ENCODE measurements at places on chromosomes 6 and 20.

DNA sequence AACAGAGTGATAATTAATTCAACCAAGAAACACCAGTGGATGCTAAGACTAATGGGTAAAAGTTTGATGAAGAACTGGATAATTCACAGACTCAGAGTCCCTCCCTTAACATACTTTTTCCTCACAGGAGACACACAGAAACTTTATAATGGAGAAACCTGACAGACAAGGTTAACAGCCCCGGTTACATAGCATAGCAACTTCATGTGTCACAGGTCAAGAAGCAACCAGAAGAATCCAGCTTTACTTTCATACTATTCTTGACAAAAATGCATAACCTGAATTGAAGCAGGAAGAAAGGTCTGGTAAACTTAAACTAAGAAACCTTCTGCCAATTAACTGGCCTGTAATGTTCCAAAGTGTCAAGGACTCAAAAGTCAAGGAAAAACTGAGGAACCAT lies 375.9 kb downstream of the RNF144B start:
- DNase-seq: no peak

DNA sequence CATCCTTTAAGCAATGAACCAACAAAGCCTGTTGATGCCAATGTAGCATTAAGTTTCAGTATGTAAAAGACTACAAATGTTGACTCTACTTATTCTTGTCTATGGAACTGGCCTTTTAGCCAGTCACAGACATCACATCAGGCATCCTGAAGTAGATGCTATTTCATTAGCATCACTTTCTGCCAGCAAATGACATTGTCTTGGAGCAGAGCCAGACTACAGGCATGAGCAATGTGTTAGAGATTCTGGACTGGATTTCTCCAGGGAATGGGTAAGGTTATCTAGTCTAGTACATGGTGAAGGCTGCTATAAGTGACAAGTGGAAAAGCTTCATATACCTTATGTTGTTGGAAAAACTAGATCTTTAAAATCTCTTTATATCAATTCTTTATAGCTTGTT lies 142.9 kb downstream of the ADGRB3 start:
- DNase-seq: no peak

DNA sequence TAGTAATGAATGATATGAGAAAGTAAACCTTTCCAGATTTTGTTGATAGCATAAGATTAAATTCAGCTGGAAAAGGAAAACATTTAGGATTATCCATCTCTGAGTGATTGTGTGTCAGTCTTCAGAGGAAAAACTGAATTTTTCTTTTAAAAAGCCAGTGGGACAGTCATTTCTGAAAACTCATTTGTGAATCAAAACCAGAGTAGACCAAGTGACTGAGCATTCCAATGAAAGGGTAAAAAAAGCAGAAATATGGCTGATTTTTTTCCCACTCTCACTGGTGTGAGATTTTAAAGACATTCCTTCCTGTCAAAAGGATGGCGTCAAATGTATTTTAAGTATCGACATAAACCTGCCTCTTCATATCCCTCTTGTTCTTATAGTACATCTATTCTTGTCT lies 214.0 kb downstream of the GMPR start:
- no peak for DNase-seq

- DNase-seq: no peak
These were observed 16.5 kb downstream of the TNFAIP3 start for GRCh38 chr6:137883400-137884148.

GRCh38 chr6:107488174-107488874 lies 1.6 kb upstream of the SOBP start:
- DNase-seq: no peak

DNA sequence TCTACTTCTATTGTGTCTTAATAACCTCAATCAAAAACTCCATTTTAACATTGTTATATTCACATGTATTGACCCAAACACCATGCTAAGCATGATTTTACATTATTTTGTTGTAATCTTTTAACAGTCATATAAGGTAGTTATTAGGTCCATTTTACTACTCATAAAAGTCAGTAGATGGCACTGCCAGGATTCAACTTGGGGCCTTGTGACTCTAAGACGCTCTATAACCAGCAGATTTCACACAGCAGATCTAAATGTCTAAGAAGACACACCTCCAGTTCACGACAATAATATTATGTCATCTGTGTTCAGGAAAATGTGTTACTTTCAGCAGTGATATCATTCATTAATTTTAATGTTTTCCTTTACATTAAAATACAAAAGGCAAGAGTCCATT lies 88.0 kb downstream of the FRK start:
- DNase-seq: no peak

GRCh38 chr6:37399795-37400490 lies 33.1 kb upstream of the CMTR1 start:
- DNase-seq: no peak

DNA sequence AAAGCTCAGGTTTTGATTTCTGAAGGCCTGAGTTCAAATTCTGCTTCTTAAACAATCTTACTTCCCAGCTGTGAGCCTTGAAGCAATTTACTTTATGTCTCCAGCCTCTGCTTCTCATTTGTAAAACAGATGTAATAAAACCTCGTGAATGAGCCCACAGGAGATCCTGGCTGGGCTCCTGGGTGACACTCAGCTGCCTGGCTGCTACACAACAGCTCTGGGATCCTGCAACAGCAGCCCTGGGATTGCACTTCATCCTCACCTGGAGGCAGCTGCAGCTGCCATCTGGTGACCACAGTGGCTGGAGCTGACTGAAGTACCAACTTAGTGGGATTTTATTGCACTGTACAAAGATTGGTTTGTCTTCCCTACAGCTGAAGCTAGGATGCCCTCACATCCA lies 98.6 kb downstream of the NDUFAF5 start:
- no peak for DNase-seq

GRCh38 chr20:64138276-64138815 lies 25.9 kb upstream of the MYT1 start:
- no peak for DNase-seq

DNA sequence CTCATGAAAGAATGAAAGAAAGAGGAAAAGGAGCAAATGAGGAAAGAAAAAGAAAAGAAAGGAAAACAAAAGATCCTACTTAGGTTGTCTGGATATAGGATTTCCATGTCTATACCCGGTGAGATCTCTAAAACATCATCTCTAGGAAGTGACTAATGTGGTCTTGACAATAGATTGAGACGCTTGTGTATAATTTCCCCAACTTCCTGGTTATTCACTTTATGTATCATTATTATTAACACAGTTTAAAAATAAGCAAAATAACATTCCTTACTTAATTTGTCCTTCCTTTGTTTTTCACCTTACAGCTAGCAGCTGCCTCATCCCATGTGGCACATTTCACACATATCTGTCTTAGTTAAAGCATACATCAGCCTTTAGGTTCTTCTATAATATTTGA lies 27.0 kb downstream of the LAMA4 start:
- no peak for DNase-seq

DNA sequence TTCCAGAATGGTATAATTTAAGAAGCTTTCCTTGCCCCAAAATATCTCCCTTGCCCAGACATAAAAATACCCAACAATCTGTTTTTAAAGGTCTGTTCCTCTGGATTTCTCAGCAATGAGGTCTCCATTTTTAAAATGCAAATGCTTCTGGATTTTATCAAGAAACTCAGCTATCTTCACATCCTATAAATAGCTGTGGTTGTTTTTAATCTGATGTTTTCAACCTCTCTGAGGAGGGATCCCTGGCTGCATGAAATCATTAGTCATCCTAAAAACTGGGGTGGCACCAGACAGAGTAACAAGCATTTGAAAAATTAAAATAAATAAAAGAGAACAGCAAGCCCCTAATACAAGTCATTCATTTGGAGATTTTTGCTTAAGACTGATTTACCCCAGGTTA lies 168.5 kb upstream of the ID4 start:
- no peak for DNase-seq

- no peak for DNase-seq
These were observed at the start of gene CHRNA4 for GRCh38 chr20:63360850-63361518. CHRNA4 (minus strand) TSS chr20:63361349; CDS start chr20:63361165, 184 bp downstream.

DNA sequence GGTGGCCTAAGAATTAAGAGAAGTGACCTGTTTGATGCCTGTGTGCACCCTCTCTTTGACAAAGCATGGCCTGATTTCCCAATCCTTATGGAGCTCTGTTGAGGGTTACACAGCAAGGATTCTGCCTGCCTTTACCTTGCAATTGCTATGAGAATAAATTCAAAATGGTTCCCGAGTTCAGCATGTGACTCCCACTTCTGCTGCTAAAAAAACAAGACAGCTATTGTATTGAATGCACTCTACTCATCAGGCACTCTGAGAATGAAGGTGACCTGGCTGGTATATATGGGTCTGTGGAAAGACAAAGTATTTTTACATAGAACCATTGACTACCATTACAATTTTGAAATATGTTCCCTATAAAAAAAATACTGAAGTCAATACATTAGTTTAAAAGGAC lies 190.3 kb downstream of the ATXN1 start:
- no peak for DNase-seq

GRCh38 chr20:37562695-37563480 lies 35.2 kb upstream of the BLCAP start:
- DNase-seq: no peak

- no peak for DNase-seq
These were observed 592 bp downstream of the CUTA start for GRCh38 chr6:33417128-33417902.

- DNase-seq: no peak
These were observed 135.6 kb upstream of the HDGFL1 start for GRCh38 chr6:22433745-22434144.

- DNase-seq: no peak
These were observed 33.9 kb downstream of the JAG1 start for GRCh38 chr20:10639737-10640556.

- DNase-seq: no peak
These were observed 16.6 kb downstream of the VSTM2L start for GRCh38 chr20:37919389-37920040.

DNA sequence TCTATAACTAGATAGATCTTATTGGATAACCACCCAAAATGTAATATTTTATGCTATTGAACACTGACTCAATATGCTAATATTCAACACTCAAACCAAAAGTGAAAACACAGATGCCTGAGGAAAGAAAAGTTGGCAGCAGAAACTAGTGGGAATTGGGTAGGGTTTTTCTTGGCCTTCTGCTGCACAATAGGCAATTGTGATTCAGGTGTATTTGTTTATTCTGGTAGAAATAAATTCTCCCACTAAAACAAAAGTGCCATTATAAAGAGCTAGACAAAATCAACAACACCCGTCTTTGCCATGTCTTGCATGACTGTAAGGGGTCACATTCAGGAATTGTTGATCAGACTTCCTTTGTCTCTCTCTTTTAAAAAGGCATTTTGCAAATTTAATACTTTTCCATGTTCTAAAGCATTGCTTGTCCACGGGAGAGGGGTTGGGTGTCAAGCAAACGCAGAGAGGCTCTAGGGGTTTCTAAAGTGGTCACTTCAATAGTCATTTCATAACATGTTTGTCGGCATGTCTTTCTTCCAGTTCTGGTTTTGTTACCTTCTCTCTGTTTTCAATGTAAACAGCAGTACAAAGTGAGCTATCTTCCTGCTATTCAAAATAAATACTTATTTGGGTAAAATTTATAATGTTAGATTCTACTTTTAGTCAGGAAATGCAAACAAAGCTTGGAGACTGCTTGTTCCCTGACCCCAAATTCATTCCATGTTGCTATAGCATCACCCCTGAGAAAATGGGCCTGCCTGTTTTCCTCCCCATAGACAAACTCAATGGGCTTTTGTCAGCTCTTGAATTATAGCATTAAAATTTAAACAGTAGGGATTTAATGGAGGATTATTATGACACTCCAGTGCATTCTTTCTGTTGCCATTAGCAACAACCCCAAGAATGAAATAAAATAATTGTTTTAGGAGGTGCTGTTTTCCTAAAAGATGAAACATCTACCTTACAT lies 217.0 kb upstream of the CCN2 start:
- no peak for DNase-seq

DNA sequence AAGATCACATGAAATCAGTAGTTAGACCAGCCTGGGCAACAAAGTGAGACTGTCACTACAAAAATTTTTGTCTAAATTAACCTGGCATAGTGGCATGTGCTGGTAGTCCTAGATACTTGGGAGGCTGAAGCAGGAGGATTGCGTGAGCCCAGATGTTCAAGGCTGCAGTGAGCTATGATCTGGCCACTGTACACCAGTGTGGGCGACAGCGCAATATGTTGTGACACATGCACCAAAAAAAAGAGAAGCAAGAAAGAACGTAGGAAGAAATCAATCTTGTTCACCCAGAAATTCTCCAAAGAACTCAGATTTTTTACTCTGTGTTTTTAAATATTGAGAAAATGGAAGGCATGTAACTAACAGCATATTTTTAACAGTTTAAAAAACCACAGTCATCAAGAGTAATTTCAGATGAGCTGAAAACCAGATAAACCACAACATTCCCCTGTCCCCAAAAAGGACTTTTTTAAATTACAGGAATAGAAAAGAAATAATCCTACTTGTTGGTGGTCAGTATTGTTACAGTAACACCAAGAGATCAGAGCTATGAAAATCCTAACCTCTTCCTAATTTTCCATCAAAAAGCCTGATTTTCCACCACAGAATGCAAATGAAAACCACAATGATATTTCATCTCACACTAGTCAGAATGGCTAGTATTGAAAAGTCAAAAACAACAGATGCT lies 240.2 kb downstream of the KHDC1L start:
- no peak for DNase-seq

GRCh38 chr20:45098103-45098773 lies 2.7 kb downstream of the KCNS1 start:
- no peak for DNase-seq

- DNase-seq: no peak
These were observed 82.5 kb upstream of the PTPN1 start for GRCh38 chr20:50427719-50428083.

DNA sequence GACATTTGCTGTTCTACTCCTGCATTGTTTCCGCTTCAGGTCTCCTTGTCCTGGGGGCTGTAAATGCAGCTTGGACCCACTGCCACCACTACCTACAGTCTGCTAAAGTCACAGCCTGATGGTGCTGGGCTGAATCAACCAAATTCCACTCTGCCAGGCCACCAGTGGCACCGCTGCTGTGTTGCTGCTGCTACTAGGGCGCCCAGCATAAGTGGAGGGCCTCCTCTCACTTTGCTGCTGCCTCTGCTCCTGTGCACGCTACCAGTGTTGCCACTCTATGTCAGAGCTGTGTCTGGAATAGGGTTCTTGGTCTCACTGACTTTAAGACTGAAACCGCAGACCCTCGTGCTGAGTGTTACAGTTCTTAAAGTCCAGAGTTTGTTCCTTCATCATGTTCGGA lies 1.4 kb upstream of the SSR1 start:
- DNase-seq: no peak

Measured in CD4-positive, alpha-beta T cell (primary cell).